Activated T-cell treated with anti-CD3 and anti-CD28 coated beads, Interleukin-2, amount 50 U/mL, for 48 hours (primary cell): ENCODE measurements at places on chromosomes 4 and X.

DNA sequence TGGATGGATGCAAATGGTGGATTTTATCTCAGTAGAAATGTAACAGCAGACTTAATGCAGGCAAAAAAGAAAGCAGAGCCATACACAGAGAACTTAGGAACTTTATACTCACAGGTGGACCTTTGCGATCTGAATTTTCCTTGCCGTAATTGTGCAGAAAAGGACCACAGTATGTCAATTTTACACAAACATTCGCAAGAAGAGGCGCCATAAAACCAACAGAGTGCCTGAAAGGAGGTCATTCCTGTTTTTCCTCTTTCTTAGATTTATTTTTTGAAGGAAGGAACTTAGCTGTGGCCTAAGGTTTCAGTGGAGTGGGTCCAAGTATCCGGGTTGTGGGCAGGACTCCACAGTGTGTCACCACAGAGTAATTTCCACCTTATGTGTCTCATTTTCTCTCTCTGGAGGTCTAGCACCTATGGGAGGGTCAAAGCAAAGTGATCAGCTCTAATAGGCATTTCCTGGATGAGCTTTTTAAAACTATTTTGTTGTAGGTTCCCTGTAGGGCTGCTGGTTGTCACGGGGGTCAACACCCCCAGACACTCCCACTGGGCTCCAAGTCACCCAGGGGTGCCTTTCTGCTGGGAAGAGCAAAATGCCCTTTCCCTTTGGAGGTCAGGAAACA lies 24.7 kb upstream of the PBDC1 start:
- DNase-seq: peak; percentile 35

GRCh38 chr4:163217505-163217904 lies 50.8 kb upstream of the NAF1 start:
- DNase-seq: no peak

DNA sequence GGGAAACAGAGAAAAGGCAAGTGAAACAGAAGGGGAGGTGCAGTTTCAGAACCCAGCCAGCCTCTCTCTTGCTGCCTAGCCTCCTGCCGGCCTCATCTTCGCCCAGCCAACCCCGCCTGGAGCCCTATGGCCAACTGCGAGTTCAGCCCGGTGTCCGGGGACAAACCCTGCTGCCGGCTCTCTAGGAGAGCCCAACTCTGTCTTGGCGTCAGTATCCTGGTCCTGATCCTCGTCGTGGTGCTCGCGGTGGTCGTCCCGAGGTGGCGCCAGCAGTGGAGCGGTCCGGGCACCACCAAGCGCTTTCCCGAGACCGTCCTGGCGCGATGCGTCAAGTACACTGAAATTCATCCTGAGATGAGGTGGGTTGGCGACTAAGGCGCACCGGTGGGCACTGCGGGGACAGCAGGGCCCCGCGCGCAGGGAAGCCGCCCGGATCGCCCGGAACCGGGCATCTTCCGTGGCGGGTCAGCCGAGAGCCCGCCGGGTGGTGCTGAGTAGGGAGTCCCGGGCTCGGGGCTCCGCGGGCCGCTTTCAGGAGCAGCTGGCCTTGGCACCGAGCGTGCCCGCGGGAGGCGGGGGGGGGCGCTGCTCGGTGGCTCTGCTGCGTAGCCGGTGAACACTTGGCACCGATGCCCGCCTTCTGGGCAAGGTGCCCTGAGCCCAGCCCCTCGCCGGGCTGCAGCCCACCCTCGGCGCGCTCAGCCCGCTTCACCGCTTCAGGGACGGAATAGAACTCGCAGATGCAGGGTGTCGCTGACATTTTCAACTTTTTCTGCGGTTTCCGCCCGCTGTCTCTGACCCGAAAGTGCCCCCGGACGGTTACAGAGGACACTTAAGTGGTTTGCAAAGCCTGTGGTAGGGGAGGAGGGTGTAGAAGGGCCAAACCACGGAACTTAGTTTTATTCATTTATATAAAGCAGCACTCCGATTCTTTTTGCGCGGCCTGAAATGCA lies at the start of gene CD38:
CD38 (plus strand) TSS at position 40 of the 953 bp plus-strand sequence; CDS start at position 127, 87 bp downstream.
- DNase-seq: peak; percentile 72

DNA sequence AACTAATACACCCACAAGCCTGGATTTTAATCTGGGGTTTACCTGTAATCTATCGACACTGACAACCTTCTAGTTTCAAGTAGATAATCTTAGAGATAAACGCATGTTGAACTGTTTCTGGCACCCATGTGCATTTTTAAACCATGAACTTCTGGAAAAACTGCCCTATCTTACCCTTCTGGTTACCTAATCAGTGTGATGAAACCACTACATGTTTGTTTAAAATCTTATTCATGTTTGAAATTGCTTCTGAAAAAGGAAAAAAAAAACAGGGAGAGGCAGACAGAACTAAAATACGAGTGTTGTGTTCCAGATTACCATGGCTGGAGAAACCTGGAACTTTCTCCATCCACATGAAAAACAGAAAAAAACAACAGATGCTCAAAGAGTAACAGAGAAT lies 139.3 kb downstream of the MID1IP1 start:
- no peak for DNase-seq

DNA sequence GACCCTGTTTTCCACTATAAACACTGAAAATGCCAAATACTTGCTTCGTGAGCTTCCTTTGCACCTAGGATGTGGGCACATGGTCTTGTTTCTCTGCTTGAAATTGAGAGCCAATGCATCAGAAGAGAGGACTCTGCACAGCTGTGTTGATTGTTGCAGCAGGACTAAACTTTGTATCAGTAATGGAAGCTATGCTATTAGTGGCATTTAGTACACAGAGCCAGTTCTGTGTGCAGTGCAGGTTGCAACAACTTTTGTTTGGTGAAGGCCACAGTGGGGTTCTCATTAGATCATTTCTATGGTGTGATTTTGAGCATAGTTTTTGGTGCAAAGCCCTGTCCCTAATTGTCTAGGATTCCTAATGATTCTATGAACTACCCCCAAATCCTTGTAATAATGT lies 54.4 kb upstream of the ANKRD17 start:
- no peak for DNase-seq

- DNase-seq: no peak
These were observed 91.4 kb downstream of the GPR174 start for GRCh38 chrX:79235899-79236298.

- no peak for DNase-seq
These were observed 81.6 kb downstream of the RBPJ start for GRCh38 chr4:26402458-26402857.

- DNase-seq: no peak
These were observed 833.2 kb downstream of the CCSER1 start for GRCh38 chr4:90960433-90960832.

DNA sequence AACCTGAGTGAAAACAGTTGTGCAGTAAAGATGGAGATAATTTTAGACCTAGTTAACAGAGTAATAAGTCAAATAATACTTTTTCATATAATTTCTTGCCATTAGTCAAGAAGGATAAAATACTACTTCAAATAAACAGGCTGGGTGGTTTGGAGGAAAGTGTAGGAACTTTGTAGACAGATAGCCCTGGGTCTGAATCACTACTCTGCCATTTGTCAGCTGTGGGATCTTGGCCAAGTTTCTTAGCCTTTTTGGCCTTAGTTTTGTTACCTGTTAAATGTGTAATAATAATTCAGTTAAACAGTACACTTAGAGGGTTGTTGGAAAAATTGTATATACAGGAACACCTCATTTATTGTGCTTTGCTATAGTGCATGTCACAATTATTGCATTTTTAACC lies 163.7 kb downstream of the NPNT start:
- no peak for DNase-seq

- no peak for DNase-seq
These were observed 126.9 kb upstream of the PDLIM3 start for GRCh38 chr4:185662030-185662778.

DNA sequence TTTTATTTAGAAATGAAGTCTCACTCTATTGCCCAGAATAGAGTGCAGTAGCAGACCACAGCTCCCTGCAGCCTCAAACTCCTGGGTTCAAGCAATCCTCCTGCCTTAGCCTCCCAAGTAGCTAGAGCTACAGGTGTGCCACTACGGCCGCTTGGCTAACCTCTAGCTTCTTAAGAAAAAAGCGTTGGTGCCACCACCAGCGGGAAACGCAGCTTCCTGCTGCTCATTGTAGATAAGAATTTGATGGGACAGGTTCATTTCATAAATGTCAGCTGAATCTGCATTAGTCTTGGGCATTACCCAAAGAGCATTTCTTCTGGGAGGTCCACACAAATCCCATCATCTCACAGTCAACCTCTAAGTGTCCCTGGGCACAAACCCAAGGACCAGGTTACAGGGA lies 33.2 kb upstream of the NAP1L5 start:
- DNase-seq: no peak

- no peak for DNase-seq
These were observed 679.7 kb downstream of the TECRL start for GRCh38 chr4:63729519-63729918.
